ENCODE measurements at places on chromosomes 1 and 21.

- no peak for DNase-seq
Measured at GRCh38 chr1:211753649-211754251, 76.8 kb downstream of the LPGAT1 start.

- DNase-seq = no peak
Measured at GRCh38 chr1:117342397-117342796, 24.9 kb upstream of the MAN1A2 start.

GRCh38 chr1:247656221-247656875 lies 23.2 kb downstream of the OR13G1 start:
- no peak for DNase-seq

GRCh38 chr1:181658581-181658980 lies 175.3 kb downstream of the CACNA1E start:
- DNase-seq = no peak

GRCh38 chr1:22754106-22754768 lies 43.6 kb downstream of the EPHB2 start:
- no peak for DNase-seq

DNA sequence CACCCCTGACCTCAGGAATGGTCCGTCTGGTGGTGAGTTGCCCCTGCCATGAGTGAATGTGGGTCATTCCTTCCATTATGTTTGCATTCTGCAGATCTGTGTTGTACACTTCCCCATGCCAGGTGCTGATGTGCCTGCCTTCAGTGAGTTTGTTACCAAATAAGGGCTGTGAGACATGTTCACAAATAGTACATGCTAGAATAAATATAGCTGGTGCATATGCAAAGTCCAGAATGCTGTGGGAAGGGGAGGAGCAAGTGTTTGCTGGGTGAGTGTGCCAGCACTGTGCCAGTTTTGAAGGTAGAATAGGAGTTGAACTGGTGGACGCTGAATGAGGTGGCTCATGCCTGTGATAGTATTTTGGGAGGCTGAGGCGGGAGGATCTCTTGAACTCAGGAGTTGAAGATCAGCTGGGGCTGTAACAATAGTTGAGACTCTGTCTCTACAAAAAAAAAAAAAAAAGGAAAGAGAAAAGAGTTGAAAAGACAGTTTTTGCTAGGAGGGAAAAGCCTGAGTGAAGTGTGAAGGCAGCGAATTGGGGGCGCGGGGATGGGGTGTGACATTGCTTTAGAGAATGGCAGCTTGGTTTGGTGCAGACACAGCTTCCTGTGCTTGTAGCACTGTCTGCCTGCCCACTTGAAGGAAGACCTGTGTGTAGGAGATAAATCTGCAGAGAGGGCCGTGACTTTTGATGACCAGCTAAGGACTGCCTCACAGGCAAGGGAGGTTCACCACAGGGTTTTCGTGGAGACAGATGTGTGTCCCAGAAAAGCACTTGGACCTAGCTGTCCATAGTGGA lies 61.1 kb downstream of the LGR6 start:
- DNase-seq = no peak
